Fibroblast of villous mesenchyme (primary cell): ENCODE measurements at places on chromosomes 16 and 17. TPM values are rescaled to one million over a fixed set of nuclear protein-coding genes. Genes with fewer than 3 reads are reported as not detected.

GRCh38 chr17:74623693-74624093 lies at the start of gene CD300E:
TSS of gene CD300E (minus strand) at chr17:74623738. CDS start at chr17:74623621, 117 bp downstream.
- no peak for DNase-seq

- DNase-seq: no peak
These were observed 191.1 kb upstream of the IRX3 start for GRCh38 chr16:54477714-54478113.

GRCh38 chr17:7705269-7706255 lies 560 bp downstream of the EFNB3 start:
- DNase-seq: no peak

GRCh38 chr17:8188263-8188839 lies 1.6 kb downstream of the BORCS6 start:
- DNase-seq: no peak

DNA sequence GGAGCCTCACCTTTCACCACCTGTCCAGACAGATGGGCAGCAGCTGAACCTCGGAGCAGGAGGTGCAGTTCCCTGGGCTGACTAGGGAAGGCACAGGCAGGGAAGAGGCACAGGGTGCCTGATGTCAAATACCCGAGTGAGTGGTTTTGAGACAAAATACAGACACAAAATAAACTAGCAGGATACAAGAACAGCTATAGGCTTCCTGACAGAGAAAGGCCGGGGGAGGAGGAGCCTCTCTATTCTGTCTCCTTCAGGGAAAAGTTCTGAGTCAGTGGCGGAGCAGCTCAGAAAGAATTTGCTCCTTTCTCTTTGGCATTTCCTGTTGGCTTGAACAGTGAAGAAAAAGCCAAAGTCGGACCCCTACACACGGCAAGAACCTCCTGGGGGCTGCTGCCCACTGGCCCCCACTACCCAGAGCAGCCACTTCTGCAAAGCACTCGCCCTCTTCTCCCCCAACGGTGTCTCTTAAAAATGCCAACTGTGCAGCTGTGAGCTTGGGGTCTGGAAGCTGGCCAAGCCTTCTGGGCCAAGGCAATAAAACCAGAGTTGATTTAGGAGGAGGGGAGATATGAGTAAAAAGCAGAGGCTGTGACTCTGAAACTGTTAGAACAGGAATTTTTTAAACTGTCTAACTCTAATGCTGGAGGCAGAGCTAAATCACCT lies 14.4 kb upstream of the FAAP100 start:
- peak; percentile 98 for DNase-seq

DNA sequence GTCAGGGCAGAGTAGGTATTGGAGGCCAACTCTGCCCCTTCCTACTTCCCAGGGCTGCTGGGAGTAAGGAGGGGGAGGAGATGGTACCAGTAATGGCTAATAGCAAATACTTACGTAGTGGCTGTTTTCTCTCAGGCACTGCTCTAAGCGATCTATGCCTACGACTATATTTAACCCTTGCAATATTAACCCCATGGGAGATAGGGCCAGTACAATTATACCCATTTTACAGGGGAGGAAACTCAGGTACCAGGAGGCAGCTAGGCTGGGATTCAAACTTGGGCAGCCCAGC lies 50.6 kb downstream of the RMI2 start:
- no peak for DNase-seq

DNA sequence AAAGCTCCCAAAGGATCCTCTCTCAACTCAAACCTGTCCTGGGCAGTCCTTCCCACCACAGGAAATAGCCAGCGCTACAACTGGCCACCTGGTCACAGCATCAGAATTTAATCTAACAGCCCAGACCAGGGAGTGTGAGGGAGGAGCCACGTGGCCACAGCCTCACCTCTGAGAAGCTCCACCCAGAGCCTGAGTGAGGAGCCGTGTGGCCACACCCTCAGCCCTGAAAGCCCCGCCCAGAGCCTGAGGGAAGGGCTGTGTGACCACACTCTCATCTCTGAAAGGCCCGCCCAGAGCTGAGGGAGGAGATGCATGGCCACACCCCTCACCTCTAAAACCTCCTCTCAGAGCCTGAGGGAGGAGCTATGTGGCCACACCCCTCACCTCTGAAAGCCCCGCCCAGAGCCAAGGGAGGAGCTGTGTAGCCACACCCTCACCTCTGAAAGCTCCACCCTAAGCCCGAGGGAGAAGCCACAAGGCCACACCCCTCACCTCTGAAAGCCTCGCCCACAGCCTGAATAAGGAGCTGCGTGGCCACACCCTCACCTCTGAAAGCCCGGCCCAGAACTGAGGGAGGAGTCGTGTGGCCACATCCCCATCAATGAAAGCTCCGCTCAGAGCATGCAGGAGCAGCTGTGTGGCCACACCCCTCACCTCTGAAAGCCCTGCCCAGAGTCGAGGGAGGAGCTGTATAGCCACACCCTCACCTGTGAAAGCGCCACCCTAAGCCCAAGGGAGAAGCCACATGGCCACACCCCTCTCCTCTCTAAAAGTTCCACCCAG lies 28.6 kb downstream of the SLC38A8 start:
- peak; percentile 50 for DNase-seq

DNA sequence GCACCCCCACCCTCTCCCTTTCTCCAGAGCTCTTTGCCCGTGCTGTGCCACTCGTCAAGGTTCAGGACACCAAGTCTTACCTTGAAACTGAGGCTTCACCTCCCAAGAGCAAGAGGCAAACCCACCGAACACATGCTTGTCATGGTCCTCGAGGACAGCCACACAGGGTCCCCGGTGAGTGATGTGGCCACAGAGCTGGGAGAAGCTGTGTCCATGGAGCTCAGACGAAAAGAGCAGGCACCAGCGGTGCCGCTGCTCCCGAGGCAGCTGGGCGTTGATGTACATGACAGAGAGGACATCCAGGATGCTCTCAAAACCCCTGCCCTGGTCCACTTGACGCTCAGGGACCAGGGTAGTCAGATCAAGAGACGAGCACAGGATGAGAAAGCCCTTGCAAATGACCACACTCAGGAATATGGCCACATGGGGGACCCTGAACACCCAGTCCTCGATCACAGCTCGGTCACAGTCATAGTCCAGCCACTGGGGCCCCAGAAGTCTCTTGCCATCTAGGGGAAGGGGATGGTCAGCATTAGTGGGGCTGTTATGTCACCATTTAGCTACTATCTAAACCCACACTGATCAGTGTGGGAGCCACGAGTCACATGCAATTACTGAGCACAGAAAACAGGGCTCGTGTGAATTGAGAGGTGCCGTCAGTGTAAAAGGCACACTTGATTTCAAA lies 17.8 kb downstream of the MEAK7 start:
- DNase-seq: no peak

GRCh38 chr17:74304184-74304583 lies 21.8 kb upstream of the KIF19 start:
- DNase-seq: no peak

DNA sequence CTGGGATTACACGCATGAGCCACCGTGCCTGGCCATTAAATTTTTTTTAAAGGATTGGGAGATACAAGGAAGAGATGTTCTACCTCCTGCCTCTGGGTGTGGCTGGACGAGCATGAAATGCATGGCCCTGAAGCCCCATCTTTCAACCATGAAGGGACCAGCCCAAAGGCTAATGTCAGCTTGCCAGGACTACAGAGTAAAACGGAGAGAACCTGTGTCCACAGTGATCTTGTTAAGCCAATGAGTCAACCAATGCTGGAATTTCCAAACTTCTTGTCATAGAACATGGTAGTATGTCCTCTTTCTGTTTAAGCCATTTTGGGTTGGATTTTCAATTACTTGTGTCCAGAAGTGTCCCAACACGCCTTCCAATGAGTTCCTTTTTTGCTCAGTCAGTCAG lies 71.3 kb downstream of the RTN4RL1 start:
- no peak for DNase-seq

- no peak for DNase-seq
These were observed 46.8 kb downstream of the SLC39A11 start for GRCh38 chr17:73045724-73046123.

GRCh38 chr16:27657811-27658210 lies 107.9 kb downstream of the KATNIP start:
- DNase-seq: no peak

GRCh38 chr16:72910875-72911274 lies 137.1 kb downstream of the ZFHX3 start:
- DNase-seq: no peak

- no peak for DNase-seq
These were observed 428.7 kb downstream of the CNTNAP4 start for GRCh38 chr16:76705892-76706291.

GRCh38 chr17:66777689-66778225 lies 57.2 kb upstream of the CACNG5 start:
- DNase-seq: peak; percentile 3

GRCh38 chr17:78661093-78661770 lies 84.0 kb upstream of the DNAH17 start:
- DNase-seq: no peak

The VMO1 gene
- 0.64 TPM in 1 of 2 replicates, not detected in the other for total RNA-seq

The ARHGDIG gene
- 0.32 TPM in 1 of 2 replicates, not detected in the other for total RNA-seq

The FAM171A2 gene
- 0.86 and 2.6 TPM in 2 replicates for total RNA-seq

The FBXW10 gene
- under 0.01 and 0.32 TPM in 2 replicates for total RNA-seq

The GH1 gene
- total RNA-seq: not detected in 2 replicates
